ENCODE measurements at places on chromosomes 7 and 10.

- no peak for DNase-seq
Measured at GRCh38 chr7:139571190-139571589, 47.7 kb downstream of the CLEC2L start.

GRCh38 chr7:131329176-131329570 is 1.5 kb downstream of the MKLN1 start:
- DNase-seq, result no peak

- DNase-seq, result no peak
Measured at GRCh38 chr10:101284101-101284743, 55.0 kb upstream of the LBX1 start.

GRCh38 chr10:33876584-33877400 is 542.3 kb upstream of the NRP1 start:
- DNase-seq, result peak; percentile 74

DNA sequence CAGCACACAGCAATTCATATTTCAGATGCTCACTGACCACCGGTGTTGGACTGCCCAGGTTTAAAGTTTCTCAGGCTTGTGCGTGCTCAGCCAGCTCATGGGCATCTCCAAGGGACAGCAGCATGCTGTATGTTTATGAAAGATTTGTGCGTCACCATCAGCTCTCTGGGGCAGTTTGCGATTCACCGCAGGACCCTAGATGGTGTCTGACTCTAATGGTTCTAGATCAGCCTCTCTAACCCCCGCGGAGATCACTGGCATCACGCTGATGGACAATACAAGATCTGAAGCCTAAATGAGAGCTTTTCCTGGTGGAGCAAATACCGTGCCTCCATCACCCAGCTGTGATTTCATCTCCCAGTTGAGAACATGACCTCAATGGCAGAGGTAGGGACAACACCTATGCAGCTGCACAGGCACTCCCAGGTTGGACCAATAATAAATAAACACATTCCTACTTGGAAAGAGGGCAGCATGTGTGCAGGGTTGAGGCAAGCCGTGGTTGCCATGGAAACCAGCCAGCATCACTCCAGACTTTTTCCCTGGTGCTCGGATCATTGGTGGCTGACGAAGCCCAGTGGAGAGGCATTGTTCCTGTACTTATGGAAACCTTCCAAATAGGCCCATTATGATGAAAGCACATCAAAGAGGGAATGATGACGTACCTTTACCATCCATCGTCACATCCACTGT is 253.6 kb downstream of the KCNMA1 start:
- no peak for DNase-seq

- no peak for DNase-seq
Measured at GRCh38 chr10:46998192-46998591, 87.0 kb downstream of the PTPN20 start.

DNA sequence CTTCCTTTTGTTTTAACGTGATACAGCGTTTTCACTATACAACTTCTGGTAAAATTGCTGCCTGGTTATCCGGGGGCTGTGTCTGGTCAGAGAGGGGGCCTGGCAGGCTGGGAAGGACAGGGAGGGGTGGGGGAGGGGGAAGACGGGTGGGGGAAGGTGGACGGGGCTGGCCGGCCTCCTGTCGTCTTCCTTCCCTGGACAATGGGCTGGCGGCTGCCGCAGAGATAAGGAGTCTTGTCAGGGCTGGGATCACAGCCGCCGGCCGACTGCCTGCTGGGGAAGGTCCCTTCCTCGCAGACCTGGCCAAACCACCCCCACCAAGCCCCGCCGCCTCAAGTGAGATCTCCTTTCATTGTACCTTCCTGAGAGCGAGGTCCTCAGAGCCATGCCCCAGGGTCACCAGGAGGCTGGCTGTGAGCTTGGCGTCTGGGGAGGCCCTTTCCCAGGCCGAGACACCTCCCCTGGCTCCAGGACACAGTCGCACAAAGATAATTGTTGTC is 151.2 kb upstream of the TNRC18 start:
- DNase-seq, result no peak

GRCh38 chr7:106717254-106717954 is 56.4 kb upstream of the CCDC71L start:
- no peak for DNase-seq

DNA sequence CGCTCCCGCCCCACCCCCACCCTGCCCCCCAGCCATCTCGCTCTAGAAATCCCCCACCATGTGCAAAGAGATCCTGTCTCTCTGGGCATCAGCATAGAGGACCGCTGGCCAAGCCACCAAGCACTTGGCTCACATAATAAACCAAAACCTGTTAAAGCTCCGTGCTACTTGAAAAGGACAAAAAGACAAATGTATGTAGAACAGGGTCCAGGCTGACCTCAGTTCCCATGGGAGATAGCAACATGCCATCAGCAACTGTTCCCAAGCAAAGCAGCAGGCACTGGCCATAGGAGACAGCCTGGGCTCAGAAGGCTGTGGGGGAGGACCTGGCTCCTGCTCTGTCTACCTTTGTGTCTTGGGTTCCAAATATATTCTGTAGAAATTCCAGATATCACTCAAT is 38.4 kb upstream of the GDF10 start:
- DNase-seq, result no peak

DNA sequence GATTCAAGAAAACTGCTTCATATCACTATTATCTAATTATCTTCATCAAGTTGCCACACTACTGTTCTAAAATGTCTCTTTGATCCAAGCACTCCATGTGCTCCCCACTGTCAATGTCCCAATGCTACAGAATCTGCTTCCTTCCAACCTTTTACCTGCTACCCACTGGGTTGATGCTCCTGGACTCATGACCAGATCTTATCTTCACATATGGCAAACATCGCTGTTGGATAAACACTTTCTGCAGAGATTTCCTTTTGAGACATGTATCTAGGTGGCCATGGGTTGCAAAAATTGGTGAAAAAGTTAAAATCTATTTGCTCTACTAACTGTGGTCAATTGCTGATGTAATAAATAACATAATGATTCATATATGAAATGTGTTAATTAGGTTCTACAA is 24.5 kb upstream of the SEMA3C start:
- no peak for DNase-seq

DNA sequence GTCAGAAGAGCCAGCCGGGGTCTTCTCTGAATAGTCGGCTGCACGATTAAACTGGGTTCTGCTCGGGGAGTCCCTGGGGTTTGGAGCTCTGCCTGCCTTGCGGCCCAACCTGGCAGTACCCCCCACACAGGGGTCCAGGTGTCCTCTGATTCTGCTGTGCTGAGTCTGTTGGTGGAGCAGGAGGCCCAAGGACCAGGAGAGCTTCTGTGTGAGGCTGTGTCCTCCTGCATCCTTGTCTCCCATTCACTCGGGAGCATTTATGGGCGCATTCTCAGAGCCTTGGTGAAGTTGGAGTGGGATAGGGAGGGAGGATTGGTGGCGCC is 14.2 kb downstream of the INPP5A start:
- no peak for DNase-seq

- DNase-seq, result no peak
Measured at GRCh38 chr7:99311702-99312101, 14.0 kb upstream of the ARPC1A start.

- DNase-seq, result no peak
Measured at GRCh38 chr7:47846138-47846836, 102.0 kb downstream of the PKD1L1 start.

DNA sequence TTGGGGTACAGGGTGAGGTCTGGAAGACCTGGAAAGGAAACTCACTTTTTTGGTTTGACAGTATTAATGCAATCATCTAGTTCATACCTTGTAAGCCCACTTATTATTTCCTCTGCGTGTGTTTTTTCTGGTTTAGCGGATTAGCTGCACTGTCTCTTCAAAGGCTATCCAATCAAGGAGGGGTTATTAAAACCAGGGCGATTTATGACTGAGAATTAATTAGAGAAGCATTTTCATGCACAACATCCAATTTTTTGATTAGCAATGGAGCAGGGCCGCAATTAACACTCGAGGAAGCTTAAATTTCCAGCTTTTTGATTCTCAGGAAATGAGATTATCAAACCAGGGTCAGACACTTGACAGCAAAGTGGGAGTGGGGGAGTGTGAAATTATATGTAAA is 248.9 kb downstream of the EXOC4 start:
- DNase-seq, result no peak

- no peak for DNase-seq
Measured at GRCh38 chr7:91165846-91166230, 98.4 kb upstream of the FZD1 start.

GRCh38 chr10:132383101-132383500 is 13.9 kb upstream of the PWWP2B start:
- DNase-seq, result no peak

- DNase-seq, result no peak
Measured at GRCh38 chr7:78677391-78677790, 776.1 kb downstream of the MAGI2 start.

All from inflammatory macrophage treated with lipopolysaccharide for 1 hour (primary cell).